Renal cortical epithelial cell (primary cell): ENCODE measurements at places on chromosomes 16 and 17. TPM values are rescaled to one million over a fixed set of nuclear protein-coding genes. Genes with fewer than 3 reads are reported as not detected.

NHLRC4 gene
- total RNA-seq, result 0.85 TPM in 1 of 2 replicates, not detected in the other

- DNase-seq, result peak; percentile 83
Measured at GRCh38 chr16:68744744-68745280, 7.7 kb downstream of the CDH1 start.

- DNase-seq, result peak; percentile 90
Measured at GRCh38 chr17:81044764-81045589, 10.0 kb downstream of the BAIAP2 start.

DNA sequence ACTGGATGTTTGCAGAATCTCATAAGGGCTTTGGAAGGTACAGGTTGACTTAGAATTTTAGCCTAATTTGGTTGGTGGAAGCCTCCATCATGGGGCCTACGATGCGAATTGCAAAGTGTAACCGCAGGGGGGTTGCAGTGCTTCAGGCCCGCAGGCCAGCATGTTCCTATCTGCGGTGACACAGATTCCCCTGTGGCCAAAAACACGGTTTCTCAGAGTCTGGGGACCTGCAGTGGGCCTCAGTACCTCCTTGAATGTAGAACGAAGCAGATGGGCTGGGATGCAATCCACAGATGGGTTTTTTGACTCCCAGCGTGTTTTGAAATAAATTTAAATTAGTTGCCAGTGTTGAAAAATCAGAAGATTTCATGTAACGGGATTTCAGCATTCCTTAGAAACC is 34.7 kb downstream of the KIAA0513 start:
- DNase-seq, result no peak

DNA sequence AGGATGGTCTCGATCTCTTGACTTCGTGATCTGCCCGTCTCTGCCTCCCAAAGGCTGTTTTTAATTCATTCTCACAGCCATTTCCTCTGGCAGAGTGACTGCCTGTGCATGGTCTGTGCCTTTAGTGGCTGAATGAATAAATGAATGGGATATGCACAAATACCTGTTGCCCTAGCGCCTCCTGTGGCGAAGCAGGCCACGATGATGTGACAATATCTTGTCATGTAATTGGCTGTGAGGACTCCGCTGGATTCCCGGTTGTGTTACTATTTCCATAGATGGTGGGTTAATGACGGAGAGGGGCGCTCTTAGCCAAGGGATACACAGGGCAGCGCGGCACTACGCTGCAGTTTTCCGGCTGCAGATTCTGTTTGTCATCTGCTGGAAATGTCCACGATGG is 26.8 kb upstream of the ENDOV start:
- no peak for DNase-seq
